ENCODE measurements at places on chromosomes 7 and 10.

GRCh38 chr10:113681533-113682470, 2.1 kb downstream of the CASP7 start:
- DNase-seq = no peak

GRCh38 chr10:107899075-107899474, 734.6 kb upstream of the SORCS1 start:
- no peak for DNase-seq

DNA sequence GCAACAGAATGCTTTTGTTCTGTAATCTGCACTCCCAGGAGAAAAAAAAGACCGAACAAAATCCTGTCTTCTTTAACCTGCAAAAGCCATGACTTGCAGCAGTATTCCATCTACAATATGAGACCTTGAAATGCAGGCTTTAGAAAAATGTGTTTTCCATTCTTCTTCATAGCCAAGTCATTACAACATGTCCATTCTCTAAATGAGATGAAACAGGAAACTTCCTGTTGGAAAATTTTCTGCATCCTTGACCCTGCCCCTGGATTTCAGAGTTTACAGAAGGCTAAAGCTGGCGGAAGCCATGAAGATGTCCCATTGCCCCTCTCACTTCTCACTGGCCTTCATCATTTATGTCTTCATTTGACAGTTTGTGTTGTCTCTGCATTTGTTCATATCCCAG, 546.4 kb downstream of the TNS3 start:
- DNase-seq = no peak

GRCh38 chr7:100676501-100677306, 3.2 kb downstream of the GNB2 start:
- DNase-seq = no peak

DNA sequence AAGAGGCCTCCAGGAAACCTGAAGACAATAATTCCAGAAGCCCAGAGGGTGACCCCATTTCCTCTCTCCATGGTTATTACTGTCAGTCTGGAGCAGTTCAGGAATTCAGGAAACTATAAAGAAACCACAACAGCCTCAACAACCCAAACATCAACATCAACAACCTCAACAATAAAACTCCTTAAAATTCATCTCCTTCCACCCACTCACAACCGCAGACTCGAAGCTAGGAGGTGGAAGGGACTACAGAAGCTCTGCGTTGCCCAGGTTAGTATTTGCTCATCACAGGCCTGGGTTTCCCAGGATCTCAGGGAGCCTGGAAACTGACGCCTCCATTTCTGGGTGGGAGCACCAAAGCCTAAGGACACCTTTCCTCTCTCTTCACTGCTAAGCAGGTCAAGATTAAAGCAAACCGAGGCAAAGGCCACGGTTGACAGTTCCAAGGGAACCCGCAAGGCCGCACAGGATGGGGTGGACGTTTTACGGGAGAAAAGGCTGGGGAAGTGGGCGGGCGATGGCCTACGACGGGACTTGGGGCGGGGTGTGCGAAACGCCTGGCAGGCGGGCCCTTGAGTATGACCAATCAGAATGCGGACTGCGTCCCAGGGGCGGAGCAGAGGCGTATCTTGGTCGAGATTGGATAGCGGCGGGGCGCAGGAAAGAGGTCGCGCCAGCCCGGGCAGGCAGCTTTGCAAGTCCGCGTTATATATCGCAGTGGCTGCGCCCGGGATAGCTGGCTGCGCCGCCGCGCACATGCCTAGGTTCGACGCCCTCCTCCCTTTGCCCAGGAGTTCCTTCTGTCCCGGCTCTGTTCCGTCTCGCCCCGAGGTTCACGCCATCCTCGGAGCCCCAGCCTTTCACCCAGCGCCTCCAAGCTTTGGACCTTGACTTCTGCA, at the start of gene ELOVL3:
TSS of gene ELOVL3 (plus strand) at position 654 of the 896 bp plus-strand sequence. CDS start 250 bp downstream, outside the sequence.
- DNase-seq = peak; percentile 72

DNA sequence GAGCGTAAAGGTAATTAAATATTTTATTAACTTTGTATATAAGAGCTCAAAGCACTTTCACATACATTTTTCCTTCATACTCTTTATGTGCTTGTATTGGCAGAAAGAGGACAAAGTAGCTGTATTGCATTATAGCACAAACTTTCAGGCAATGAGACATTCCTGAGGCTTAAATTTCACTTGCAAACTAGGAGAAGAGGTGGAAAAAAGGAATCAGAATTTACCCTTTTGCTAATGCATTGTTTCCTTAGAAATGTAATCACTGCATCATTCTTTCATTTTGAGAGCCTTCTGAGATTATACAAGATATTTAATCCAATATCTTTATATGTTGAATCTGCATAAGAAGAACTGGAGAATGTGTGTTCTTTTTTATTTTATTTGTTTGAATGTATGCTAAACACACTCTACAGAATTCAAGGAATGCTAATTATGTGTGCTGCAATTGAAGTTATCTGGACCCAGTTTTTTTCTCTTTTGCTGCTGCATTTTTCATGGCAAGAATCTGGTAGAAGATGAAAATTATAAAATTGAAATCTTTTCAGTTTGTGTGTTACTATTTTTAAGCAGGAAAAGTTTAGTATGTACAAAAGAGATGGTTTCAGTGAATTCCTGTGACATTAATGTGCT, 185.1 kb downstream of the NXPH1 start:
- DNase-seq = no peak

- no peak for DNase-seq
Measured at GRCh38 chr10:8269976-8270375, 215.5 kb downstream of the GATA3 start.

DNA sequence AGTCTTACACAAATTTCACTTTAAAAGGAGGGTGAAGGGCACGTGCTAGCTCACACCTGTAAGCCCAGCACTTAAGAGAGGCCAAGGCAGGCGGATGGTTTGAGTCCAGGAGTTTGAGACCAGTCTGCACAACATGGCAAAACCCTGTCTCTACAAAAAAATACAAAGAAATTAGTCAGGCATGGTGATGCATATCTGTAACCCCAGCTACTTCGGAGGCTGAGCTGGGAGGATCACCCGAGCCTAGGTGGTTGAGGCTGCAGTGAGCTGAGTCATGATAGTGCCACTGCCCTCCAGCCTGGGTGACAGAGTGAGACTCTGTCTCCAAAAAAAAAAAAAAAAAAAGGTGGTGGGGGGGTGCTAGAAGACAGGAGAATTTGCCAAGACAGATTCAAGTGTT, 237.3 kb upstream of the KLF14 start:
- no peak for DNase-seq

GRCh38 chr7:42877862-42878261, 34.0 kb downstream of the C7orf25 start:
- no peak for DNase-seq

DNA sequence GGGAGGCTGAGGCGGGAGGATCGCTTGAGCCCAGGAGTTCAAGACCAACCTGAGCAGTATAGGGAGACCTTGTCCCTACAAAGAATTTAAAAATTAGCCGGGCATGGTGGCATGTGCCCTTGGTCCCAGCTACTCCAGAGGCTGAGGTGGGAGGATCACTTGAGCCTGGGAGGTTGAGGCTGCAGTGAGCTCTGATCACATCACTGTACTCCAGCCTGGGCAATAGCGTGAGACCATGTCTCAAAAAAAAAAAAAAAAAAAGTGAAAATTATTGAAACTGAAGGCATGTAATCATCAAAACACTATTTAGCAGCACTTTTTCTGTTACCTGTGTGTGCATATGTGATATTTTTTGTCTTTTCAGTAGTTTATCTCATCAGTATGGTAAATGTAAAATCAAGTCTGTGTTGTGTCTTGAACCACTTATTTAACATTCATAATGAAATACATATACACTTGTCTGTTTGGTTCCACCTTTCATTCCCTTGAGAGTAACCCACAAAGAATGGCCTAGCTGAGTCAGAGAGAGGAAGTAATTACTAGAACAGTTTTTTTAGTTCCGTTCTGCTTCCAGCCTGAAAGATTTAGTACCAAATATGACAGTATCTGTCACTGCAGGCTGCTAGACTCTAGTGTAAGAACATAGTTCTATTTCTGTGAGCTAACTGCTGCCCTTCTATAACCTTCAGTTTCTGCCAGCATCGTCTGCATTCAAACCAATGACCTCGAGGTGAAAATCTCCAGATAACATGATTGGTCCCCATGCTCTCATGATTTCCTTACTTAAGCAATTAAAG, 68.6 kb downstream of the MMRN2 start:
- peak; percentile 19 for DNase-seq

DNA sequence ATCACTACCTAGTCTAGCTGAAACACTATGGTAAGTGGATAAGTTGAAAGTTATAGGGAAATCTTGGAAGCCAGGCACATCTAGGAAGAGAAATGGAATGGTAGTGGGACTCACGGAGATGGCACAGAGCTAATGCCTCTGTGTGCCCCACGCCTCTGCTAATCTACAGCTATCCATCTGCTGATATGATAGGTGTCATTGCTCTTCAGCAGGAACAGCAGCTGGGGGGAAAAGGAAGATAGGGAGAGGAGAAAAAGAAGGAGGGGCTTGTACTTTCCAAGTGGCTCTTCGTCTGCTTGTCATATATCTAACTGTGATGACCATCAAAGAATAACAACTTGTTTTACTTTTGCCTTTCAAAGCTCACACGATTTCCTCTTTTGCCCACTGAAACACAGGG, 1199.1 kb upstream of the SORCS1 start:
- no peak for DNase-seq

- DNase-seq = no peak
Measured at GRCh38 chr7:141114029-141114664, 40.3 kb downstream of the TMEM178B start.

DNA sequence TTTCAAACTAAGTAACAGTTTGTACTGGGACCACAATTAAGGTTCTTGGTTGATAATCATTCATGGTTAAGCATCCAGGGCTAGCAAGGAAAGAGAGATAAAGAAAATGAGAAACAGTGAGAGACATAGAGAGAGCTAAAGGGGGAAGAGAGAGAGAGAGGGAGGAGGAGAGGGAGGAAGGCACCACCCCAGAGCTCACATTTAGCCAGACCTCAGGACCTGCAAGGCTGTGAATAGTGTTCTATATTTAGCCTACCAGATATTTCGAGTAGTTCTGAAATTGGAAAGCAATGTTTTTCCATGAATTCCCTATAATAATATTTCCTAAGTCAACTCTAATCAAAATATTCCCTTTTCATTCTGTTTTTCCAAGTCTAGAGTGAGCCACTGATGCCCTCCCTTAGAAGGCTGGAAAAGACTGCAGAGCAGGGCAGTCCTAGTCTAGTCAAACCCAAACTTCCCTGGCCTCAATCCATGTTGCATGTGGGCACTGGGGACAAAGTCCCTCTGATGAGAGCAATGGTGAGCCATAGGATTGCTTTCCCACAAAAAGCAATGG, 119.4 kb upstream of the INHBA start:
- DNase-seq = no peak

DNA sequence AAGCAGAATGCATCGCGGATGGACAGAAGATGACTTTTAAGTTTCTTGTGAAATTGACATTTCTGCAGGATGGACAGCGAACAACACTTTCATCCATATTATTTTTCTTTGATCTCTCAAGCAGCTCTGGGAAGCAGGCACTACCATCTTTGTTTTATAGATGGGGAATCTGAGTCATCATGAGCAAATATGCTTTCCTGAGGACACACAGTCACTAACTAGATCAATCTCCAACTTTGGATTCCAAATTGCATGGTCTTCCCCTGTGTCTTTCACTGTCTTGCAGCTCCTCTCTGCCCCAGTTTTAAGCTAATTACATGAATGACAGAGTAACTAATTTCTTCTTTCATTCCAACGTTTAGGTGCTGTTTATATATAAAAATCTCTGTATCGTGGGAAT, 201.5 kb downstream of the ADAM12 start:
- no peak for DNase-seq

GRCh38 chr10:69481305-69481704, 30.0 kb downstream of the TSPAN15 start:
- DNase-seq = no peak

- DNase-seq = no peak
Measured at GRCh38 chr7:67604461-67605386, 608.1 kb downstream of the TYW1 start.

DNA sequence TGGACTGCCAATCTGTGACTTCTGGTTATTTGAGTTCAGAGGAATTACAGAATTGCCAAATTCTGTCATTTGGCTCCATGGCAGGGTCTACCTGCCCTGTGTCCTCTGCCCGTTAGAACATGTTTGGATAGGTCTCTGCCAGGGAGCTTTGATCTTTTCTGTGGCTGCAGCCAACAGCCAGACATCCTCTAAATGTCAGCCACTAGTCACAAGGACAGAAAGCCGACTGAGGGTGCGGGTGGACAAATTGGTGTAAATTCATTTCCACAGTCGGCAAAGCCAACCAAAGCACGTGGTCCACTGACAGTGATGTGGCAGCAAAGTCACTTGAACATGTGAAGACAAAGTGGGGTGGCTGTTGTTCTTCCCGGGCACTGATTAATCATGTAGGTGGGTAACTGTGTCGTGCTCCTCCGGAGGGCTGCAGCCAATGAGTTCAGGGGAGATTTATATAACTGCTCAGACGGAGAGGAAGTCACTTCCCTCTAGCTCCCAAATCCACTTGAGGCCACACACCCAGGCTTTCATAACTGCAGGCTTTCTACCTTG, 26.7 kb upstream of the CAMK1D start:
- DNase-seq = no peak

DNA sequence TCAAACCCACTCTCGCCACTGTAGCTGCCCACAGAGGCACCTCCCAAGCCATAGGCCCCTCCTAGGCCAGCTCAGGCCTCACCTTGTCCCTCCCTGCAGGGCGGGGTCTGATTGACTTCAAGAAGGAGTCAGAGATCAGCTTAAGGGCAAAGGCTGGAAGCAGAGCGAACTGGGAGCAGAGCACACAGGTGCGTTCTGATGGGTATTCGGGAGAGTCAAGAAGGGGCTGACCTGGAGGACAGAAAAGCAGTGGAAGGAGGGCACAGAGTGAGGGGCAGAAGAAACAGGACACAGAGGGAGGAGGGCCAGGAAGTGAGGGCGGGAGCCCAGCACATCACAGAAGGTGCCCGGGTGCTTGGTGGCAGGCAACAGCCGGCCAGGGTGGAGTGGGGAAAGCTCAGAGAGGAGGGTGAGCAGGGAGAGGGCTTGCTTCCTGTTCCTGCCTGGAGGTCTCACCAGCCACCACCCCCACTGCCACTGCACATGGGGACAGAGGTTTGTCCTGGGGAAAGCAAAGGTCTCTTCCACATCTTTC, at the start of gene AOC1:
TSS of gene AOC1 (plus strand) at position 147 of the 535 bp plus-strand sequence. CDS start 3,954 bp downstream, outside the sequence.
- no peak for DNase-seq

GRCh38 chr7:104862719-104863118, 151.3 kb upstream of the KMT2E start:
- DNase-seq = no peak

DNA sequence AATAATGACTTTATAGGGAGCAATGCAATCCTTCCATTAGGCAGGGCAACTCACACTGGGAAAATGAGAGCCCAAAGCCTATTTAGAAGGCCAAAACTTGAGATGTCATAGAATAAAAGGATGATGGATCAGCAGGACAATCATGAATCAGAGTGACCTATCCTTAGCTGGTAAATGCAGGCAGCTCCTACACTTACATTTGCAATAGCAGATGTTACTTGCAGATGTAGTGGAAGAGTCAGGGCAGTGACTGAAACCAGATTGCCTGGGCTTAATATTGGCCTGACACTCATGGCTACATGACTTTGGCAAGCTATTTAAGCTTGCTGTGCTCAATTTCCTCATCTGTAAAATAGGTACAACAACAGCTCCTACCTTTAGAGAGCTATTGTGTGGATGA, 98.7 kb downstream of the PRTFDC1 start:
- no peak for DNase-seq

GRCh38 chr7:90933041-90933440, 331.2 kb upstream of the FZD1 start:
- no peak for DNase-seq

GRCh38 chr7:3112479-3113134, 68.9 kb upstream of the CARD11 start:
- no peak for DNase-seq
